LHCN-M2 (cell line): ENCODE measurements at places on chromosomes 2 and 18. TPM values are rescaled to one million over a fixed set of nuclear protein-coding genes. Genes with fewer than 3 reads are reported as not detected.

Gene DES
- total RNA-seq: 863 and 1,551 TPM in 2 replicates

GRCh38 chr18:8661754-8662559 is 43.4 kb upstream of the MTCL1 start:
- DNase-seq: peak; percentile 23

DNA sequence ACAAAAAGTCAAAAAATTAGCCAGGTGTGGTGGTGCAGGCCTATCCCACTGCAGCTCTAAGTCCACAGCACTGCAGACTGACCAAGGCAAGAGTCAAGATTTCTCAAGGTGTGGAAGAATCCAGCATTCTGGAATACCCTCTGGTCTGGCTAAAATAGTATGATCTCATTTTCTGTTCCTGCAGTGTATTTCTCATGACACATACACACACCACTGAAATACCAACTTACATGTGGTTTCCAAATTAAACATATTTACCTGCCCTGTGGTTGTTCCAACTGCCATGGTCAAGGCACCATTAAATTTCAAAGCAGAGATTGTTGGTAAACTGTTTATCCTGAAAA is 30.9 kb downstream of the NOL10 start:
- no peak for DNase-seq

GRCh38 chr2:148508878-148509287 is 135.7 kb upstream of the EPC2 start:
- no peak for DNase-seq

GRCh38 chr2:236286873-236287545 is 22.8 kb upstream of the ASB18 start:
- DNase-seq: peak; percentile 19

- no peak for DNase-seq
Observed at GRCh38 chr2:197993363-197993762, 189.0 kb downstream of the PLCL1 start.
